ENCODE measurements at places on chromosomes 11 and 22.

DNA sequence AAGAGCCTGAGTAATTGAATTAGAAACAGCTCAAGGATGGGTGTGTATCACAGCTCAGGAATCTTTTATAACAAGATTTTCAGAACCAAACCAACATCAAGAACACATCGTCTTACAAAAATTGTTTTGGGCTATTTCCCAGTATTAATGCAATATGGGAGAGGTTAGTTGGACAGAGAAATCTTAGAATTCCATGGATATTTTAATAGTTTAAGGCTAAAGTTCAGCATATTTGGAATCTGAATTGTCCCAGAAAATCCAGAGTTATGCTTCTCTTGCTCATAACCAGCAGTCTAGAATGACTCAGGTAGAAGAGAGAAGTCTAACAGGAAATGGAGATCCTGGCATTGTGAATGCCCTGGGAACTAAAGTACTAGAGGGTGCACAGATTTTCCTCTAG, 74.6 kb downstream of the ADM start:
- no peak for DNase-seq

- peak; percentile 78 for DNase-seq
These were observed 6.2 kb upstream of the RGL4 start for GRCh38 chr22:23684561-23685031.

DNA sequence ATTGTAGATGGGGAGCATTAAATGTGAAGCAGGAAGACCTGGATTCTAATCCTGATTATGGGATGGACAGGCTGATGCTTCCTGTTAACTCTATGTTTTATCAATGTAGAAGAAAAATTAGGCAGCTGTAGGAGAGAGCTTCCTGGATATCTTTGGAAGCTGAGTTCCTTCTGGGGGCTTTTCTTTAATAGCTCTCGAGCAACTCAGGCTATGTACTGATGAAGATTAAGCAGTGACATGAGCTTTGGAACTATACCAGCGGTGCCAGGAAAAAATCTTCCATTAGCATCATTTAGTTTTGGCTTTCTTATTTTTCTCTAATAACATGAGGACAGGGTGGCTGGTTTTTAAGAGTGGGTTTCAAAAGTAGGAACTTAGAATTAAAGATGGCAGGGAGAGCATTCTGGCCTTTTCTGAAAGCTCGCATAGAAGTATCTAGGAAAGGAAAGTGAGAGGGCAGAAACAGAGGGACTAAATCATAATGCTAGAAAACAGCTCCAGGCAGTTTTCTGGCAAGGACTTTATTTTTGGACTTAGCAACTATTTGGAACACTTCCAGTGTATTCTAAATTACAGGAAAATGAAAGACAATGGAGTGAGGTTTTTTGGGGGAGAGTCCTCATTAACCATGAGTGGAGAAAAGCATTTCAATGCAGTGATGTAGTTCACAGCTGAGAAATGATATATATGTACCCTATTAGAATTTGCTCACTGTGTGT, 69.2 kb upstream of the RRM1 start:
- no peak for DNase-seq

DNA sequence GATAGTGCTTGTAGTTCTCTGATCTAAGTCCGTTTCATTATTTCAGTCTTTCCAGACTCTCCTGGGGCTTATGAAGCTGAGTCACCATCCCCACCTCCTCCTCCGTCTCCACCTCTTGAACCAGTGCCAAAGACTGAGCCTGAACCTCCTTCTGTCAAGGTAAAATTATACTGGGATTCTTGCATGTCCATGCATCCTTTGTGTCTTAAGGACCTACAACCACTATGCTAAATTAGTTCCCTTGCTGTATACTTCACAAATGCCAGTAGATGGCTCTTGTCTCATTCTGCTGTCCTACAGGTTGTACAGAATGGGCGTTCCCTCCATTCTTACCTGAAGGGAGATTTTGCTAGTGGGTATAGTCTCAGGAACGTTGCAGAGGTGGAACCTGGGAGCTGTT, 42.2 kb downstream of the POLD3 start:
- no peak for DNase-seq

GRCh38 chr22:19776433-19777031, 16.0 kb downstream of the TBX1 start:
- no peak for DNase-seq

Data from testis (tissue), 5 donors.